ENCODE measurements at places on chromosomes 1 and 21. TPM values are rescaled to one million over a fixed set of nuclear protein-coding genes. Genes with fewer than 3 reads are reported as not detected.

IL19 gene
- total RNA-seq = not detected

DNA sequence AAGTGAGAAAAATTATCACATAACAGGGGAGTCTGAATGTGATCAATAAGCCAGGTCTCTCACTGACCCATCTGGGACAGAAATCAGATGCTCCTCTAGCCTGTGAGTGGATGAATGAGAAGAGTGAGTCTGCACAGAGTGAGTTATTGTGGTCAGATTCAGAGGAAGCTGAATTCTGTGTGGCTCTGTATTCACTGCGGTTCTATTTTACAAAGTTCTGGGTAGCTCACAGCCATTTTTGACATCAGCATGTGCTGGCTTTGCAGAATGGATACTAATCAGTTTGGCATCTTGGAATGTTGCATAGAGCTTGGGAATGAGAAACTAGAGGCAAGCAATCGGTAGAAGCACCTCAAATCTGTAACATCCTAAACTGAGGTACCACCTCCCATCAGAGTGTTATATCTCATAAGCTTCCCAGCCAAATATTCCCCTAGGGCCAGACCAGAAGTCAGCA, 3.8 kb downstream of the COLGALT2 start:
- no peak for DNase-seq

DNA sequence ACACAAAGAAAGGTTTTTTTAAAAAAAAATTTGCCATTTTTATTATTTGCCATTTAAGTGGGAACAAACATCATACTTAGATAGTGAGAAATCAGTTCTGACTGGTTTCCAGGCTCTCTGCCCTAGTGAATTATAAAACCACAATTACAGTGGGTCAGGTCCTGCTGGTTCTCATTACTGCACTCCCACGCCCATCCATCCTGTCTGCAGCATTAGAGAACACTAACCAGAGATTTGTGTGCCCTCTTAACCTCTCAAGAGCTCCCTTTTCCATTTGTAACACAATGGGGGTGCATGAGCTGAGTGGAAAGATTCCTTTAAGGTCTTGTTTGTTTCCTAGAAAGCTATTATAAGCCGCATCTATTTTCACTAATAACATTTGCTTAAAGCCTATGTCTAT, 489.3 kb downstream of the AMY1C start:
- DNase-seq = no peak

GRCh38 chr1:176178316-176178715, 28.8 kb downstream of the COP1 start:
- no peak for DNase-seq

DNA sequence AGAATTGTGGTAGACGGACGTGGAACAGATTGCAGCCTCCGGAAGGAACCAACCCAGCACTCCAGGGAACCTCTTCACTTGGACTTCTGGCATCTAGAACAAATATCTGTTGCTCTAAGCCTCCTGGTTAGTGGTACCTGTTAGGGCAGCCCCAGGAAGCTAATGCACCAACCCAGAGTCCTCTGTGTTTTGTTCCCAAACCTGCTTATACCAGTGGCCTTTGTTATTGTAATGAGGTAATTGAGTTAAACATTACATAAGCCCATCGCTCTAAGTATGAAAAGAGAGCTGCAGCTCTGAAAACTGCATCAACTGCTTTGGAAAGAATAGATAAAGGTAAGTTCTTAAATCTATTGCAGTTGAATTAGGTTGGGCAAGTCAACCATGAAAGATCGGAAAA, 516.7 kb downstream of the NPHP4 start:
- DNase-seq = no peak

DNA sequence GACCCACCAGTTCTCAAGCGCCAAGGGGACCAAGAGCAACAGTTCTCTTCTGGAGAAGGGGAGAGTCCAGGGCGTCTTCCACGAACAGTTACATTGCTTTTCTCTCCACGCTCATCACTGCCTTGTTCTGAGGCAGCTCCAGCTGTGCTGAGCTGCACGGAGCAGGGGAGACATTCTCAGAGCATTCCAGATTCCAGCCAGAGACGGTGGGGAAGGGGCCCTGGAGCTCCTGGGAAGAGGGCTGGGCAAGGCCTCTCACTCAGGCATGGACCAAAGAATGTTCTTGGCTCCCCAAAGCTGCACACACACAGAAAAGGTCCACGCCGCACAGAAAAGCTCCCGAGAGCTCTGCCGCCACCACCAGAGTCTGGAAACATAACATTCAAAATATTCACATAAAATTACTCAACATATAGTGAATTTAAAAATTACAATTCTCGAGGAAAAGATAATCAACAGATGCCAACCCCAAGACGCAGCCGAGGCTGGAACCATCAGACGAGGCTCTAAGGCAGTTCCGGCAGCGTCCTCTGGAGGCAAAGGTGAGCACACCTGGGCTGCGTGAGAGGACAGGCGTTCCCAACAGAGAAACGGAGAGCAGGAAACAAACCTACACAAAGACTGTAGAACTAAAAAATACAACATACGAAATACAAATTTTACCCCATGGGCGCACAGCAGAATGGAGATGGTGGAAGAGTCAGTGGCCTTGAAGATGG, 40.5 kb downstream of the UBE2G2 start:
- no peak for DNase-seq

- DNase-seq = no peak
These were observed 44.8 kb downstream of the GIPC2 start for GRCh38 chr1:78090472-78091133.

Data from neural crest cell (in vitro differentiated cells).